CD4-positive, alpha-beta T cell treated with Interleukin-12 subunit alpha and Interleukin-12 subunit beta, for 1 hour (primary cell): ENCODE measurements at places on chromosomes 16 and 17.
A peak's percentile ranks its signal among the peaks of the same experiment; 100 is the strongest.

- no peak for DNase-seq
Measured at GRCh38 chr16:17125671-17126070, 345.1 kb downstream of the XYLT1 start.

GRCh38 chr16:52597772-52598483 lies 51.0 kb upstream of the TOX3 start:
- DNase-seq, result no peak

- no peak for DNase-seq
Measured at GRCh38 chr17:81459224-81459623, 53.4 kb downstream of the ACTG1 start.

DNA sequence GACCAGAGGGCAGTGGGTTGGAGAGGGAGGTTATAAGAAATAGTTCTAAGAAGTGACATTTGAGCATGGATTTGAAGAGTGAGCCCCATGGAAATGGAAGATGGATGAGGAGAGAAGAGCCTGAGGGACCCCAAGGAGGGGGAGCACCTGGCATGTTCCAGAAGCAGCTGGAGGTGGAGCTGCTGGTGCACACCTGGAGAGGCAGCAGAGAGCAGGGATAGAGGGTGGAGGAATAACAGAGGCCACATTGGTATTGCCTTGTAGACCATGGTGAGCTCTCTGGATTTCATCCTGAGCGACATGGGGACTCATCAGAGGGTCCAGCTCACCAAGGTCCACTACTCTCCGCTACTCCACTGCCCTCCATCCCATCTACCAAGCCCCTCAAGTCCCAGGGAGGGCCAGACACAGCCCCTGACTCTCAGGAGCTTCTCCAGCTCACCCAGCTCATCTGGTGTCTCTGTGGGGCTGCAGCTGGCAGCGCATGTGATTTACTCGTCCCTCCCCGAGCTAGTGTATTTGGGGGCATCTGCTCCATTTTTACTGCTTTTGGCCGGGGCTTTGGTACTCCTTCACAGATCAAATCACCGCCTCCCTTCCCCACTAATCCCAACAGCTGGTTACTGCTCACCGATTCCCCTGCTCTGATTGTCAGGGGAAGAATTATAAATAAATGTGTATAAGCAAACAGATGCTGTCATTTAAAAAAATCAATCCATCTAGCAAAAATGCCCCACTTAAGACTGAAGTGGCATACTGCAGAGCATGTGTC lies 22.1 kb upstream of the KDM8 start:
- no peak for DNase-seq

DNA sequence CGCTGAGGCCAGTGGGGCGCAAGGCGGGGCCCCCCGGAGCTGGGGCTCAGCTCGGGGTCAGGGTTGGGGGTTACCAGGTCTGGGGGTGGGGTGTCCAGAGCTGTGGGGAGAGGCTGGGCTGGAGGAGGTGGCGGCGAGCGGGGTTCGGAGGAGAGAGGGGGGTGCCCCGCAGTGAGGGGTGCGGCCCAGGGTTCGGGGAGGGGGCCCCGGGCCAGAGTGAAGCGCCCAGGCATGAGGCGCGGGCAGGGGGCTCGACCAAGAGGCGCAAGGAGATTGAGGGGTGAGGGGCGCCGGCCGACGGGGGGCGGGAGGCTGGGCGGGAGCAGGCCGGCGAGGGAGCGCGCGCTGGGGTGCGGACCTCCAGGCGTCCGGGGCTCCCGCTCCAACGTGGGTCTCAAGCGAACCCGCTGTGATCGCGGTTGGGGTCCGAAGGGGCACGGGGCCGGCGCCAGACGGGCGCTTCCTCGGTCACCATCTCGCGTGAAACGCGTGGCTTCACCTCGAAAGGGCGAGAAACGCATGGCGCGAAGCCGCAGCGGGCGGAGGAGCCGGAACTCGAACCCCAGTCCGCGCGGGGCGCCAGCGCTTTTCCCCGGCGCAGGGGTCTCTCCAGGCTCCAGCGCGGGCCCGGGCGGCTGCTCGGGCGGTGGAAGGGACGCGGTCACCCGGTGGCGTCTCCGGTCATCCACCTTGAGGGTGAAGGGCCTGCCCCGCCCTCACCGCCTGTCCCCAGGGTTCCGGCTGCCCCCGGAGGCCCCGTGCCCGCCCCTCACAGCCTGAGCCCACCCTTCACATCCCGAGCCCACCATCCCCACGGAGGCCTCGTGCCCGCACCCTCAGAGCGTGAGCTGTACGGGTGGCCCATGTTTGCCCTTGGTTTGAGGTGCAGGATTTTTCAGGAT lies 846 bp downstream of the CPNE7 start:
- DNase-seq, result no peak

DNA sequence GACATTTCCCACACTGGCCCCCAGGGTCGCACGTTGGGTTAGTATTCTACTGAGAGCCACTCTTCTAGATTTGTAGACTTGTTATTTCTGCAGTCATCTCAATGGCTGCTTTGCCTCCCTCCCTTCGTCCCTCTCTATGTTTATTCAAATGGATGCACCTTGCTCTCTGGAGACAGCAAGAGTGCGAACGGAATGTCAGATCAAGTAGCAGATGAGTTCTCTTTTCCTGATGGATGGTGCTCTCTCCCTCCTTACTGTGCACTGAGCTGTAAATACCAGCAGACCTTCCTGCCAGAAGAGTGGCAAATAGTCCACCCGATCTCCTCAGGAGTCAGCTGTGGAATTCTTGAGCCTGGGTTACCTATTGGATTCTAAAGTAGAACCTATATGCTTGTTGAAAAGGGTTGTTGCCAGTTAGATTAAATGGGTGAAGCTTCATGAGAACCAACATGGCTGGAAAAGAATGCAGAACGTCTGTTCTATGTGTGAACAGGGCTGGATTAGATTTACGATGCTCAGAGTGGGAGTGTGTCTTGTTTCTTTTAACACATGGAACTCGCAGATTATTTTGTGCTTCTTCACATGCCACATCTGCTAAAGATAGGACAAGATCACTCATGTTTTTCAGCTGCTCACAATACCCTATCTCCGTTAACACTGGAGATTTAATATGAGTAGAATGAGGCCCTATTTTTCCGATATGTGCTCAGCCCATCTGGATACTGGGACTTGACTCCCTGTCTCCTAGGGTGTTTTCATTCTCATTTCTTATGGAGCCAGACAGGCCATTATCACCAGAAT lies 6.1 kb downstream of the GNAO1 start:
- no peak for DNase-seq

DNA sequence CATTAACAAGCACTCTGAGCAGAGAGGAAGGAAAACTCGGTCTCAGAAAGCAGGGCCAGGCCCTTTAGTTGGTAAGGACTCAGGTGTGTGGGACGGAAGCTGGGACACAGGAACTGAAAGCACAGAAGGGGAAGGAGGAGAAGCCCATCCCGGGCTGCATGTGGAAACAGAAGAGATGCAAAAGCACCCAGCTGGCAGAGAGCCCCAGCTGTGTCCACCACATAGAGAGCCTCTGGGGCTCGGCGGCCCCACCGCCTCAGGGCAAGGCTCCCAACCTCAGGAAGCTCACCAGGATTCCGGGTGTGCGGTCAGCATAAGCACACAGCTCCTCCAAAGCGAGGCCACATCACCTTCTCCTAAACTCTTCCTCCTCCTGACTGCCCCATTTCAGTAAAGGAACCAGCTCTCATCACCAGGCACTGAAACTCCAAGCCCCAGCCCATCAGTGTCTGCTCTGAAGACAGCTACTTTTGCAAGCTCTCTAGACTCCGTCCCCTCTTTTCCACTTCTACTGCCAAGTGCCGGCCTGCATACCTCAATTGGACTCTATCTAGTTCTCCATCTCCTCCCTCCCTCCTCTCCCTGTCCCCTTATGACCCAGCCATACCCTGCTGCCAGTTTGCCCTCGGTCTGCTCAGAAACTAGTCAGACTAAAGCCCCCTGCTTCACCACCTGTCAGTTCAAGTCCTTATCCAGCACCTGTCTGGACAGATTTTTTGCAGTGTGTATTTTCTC lies 6.0 kb downstream of the ST3GAL2 start:
- no peak for DNase-seq

DNA sequence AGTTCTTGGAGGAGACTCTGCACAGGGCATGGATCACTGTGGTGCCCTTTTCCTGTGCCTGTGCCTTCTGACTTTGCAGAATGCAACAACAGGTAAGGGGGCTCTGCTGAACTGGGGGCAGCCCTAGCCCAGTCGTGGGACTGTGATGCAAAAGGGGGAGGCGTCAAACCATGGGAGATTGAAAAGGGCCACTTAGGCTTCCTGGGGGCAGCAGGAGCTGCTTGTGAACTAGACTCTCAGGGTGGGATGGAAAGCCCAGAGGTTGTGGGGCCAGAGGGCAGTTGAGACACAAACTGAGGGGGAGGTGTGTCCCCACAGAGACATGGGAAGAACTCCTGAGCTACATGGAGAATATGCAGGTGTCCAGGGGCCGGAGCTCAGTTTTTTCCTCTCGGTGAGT lies 19.6 kb downstream of the ADGRG5 start:
- no peak for DNase-seq

- no peak for DNase-seq
Measured at GRCh38 chr17:13337151-13337550, 264.6 kb downstream of the HS3ST3A1 start.

- DNase-seq, result peak; percentile 90
Measured at GRCh38 chr17:7237761-7238419, 1.4 kb downstream of the PHF23 start.

DNA sequence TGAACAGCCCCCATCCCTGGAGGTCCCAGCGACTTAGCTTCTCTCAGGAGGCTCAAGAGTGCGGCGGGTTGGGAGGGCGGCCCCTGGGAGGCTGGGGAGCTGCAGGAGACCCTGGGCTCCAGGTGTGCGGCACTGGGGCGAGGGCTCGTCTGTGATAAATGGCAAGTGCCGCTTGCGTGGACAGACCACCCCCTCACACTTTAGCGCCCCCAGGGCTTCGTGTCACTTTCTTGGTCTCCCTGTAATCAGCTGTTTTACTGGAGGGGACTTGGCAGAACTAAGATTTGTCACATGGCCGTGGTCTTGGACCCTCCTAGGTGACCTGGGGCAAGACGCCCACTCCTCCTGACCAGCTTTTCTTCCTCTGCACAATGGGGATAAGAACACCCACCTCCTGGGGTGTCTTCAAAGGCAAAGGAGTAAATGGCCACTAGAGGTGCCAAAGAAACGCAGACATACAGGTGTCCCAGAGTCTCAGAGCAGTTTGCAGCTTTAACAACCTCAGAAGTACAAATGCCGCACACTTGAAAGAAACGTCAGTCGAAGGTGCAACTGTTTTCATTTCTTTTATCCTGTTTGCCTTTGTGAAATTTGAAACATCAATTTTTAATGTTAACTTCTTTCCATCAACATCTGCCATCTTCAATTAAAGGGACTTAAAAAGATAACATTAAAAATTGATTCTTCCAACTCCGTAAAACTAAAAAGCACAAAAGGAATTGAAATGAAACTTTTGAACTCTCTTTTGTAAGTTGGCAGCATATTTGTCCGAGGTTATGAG lies 946 bp downstream of the OSGIN1 start:
- DNase-seq, result no peak

GRCh38 chr17:50710025-50710424 lies 2.3 kb upstream of the ANKRD40 start:
- DNase-seq, result no peak

DNA sequence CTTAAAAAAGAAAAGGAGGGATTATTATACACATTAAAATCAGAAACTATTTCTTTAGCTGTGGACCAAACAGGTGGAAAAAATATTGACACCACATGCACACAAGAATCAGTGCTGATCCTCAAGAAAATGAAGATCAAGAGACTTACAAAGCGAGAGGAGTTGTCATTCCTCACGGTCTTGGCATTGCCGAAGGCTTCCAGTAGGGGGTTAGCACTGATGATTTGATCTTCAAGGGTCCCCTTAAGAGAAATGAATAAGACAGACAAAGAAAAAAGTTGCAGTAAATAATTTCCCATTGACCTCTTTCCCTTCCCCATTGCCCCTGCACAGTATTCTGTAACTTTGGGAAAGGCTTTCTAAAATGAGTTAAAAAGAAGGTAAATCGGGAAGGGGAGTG lies 6.0 kb downstream of the MYH4 start:
- DNase-seq, result no peak

GRCh38 chr16:12390644-12391043 lies 413.0 kb downstream of the CPPED1 start:
- DNase-seq, result no peak

DNA sequence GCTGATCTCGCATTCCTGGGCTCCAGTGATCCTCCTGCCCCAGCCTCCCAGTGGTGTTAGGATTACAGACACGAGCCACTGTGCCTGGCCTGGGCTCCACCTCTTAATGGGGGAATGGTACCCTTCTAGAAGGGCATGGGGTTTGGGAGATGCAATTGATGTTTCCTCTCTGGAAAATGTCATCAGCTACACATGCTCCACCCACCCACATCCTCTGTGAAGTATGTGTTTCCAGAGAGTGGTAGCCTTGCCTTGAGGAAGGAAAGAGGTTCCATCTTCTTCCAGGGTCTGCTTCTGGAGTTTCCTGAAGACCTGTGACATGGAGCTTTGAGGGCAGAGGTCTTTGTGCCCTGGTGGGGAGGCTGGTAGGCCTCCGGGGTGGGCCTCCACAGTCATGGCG lies 45.2 kb upstream of the GSE1 start:
- no peak for DNase-seq

- DNase-seq, result no peak
Measured at GRCh38 chr17:17716837-17717523, 35.7 kb downstream of the RAI1 start.

GRCh38 chr17:69704935-69705334 lies 290.4 kb downstream of the MAP2K6 start:
- DNase-seq, result no peak

DNA sequence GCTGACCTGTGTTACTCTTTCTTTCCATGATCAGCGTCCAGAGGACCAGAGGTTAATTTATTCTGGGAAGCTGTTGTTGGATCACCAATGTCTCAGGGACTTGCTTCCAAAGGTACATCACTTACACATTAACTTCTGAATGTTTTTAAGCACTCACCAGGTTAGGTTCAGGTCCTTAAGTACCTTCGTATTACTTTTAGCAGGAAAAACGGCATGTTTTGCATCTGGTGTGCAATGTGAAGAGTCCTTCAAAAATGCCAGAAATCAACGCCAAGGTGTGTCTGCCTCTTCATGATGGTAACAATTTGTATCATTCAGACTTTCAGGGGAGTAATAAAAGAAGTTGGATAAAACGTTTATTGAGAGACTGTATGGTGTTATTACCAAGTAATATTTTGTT lies 3.3 kb downstream of the HERPUD1 start:
- DNase-seq, result no peak

DNA sequence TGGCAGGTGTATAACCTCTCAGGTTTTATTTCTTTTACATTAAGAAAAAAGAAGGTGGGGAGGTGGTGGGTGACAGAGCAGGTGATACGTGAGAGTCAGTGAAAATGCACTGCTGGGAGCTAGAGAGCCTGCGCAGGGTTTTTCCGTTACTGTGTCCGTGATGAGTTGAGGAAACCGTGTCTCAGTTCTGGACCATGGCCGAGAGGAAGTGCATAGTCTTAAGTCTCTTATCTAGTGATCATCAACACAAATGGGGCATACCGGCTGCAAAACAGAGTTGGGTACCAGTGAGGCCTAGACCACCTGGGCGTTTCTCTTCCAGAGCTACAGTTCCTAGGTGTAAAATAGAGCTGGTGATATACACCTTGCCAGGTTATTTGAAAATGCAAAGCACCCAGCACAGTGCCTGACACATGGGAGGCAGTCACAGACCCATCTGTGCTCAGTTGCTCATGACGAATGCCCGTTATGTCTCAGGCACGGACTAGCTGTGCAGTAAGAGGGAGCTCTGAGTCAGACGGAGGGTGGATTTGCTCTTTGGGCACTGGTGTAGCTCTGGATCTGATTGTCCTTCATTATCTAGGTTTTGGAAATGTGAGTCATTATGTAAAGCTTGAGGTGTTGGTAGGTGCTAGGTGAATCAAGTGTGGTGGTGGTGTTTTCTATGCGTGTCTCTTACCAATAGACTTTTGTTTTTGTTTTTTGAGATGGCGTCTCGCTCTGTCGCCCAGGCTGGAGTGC lies 60.9 kb downstream of the RPTOR start:
- DNase-seq, result peak; percentile 19
